ENCODE measurements at places on chromosomes 2 and 18.

- H3K27me3 ChIP-seq = no peaks in the 10 kb centered on the region
- H3K4me3 ChIP-seq = no peak overlapping the region
- no peaks in the 10 kb centered on the region for H3K36me3 ChIP-seq
- H3K4me1 ChIP-seq = no peaks in the 10 kb centered on the region
Measured at GRCh38 chr2:11842336-11842735, 95.9 kb downstream of the LPIN1 start.

DNA sequence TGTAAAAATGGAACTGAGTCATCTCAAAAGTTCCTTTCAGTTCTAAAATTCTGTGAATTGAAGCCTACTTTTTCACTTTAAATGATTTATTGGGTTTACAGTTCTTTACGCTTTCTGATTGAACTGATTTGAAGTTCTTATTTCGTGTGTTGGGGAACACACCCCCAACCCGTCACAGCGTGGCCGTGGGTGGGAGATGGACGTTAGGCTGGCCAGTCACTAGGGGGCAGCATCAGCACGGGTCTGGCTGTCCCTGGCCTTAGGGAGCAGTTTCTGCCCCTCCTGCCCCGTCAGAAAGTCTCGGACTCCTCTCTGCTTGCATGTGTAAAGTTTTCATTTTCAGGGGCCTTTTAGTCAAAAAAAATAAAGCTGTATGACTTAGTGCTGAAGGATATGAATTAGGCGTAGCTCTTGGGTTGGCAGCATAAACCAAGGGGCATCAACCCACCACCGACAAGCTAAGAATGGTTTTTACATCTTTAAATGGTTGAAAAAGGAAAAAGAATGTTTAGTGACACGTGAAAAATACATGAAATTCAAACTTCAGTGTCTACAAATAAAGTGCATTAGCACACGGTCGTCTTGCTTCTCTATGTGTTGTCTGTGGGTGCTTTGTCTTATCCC is 63.4 kb downstream of the ZCCHC2 start:
- H3K4me3 ChIP-seq = no peak overlapping the region
- H3K36me3 ChIP-seq = no peaks in the 10 kb centered on the region
- peaks cover 6% of the 10 kb centered on the region for H3K4me1 ChIP-seq

DNA sequence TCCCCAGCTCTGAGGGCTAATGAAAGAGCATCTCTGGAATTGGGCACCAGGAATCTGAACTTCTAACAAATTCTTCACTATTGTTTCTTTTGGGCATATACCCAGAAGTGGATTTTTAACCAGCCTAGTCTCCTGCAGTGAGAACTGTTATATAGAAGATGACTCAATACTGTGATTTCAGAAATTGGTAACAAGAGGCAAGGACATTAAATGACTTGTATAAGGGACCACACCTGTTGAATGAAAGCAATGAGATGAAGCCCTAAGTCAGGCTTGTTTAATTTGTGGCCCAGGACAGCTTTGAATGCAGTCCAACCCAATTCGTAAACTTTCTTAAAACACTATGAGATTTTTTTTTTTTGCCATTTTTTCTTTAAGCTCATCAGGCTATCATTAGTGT is 57.9 kb downstream of the EPC2 start:
- DNase-seq = no peak
- no peak overlapping the region for H3K4me3 ChIP-seq
- no peak overlapping the region for H3K27ac ChIP-seq
- H3K4me1 ChIP-seq = no peaks in the 10 kb centered on the region

- H3K4me1 ChIP-seq = peaks cover 24% of the 10 kb centered on the region
- no peak overlapping the region for H3K27ac ChIP-seq
- no peak for DNase-seq
- H3K27me3 ChIP-seq = no peaks in the 10 kb centered on the region
- H3K4me3 ChIP-seq = no peak overlapping the region
Measured at GRCh38 chr2:171316220-171316619, 117.6 kb downstream of the METTL8 start.

- H3K27ac ChIP-seq = no peak overlapping the region
- no peak overlapping the region for H3K4me3 ChIP-seq
- no peaks in the 10 kb centered on the region for H3K27me3 ChIP-seq
Measured at GRCh38 chr2:62933398-62933917, 117.2 kb upstream of the OTX1 start.

- H3K4me1 ChIP-seq = peaks cover 24% of the 10 kb centered on the region
- no peaks in the 10 kb centered on the region for H3K27me3 ChIP-seq
- H3K36me3 ChIP-seq = no peaks in the 10 kb centered on the region
- peak; percentile 38 for DNase-seq
Measured at GRCh38 chr2:238895891-238896600, 48.2 kb downstream of the TWIST2 start.

- peaks cover 4% of the 10 kb centered on the region for H3K36me3 ChIP-seq
- no peak overlapping the region for H3K4me3 ChIP-seq
- H3K27me3 ChIP-seq = no peaks in the 10 kb centered on the region
- no peak overlapping the region for H3K27ac ChIP-seq
- H3K4me1 ChIP-seq = peaks cover 36% of the 10 kb centered on the region
- no peak for DNase-seq
Measured at GRCh38 chr2:25313711-25314513, 27.8 kb downstream of the DNMT3A start.

DNA sequence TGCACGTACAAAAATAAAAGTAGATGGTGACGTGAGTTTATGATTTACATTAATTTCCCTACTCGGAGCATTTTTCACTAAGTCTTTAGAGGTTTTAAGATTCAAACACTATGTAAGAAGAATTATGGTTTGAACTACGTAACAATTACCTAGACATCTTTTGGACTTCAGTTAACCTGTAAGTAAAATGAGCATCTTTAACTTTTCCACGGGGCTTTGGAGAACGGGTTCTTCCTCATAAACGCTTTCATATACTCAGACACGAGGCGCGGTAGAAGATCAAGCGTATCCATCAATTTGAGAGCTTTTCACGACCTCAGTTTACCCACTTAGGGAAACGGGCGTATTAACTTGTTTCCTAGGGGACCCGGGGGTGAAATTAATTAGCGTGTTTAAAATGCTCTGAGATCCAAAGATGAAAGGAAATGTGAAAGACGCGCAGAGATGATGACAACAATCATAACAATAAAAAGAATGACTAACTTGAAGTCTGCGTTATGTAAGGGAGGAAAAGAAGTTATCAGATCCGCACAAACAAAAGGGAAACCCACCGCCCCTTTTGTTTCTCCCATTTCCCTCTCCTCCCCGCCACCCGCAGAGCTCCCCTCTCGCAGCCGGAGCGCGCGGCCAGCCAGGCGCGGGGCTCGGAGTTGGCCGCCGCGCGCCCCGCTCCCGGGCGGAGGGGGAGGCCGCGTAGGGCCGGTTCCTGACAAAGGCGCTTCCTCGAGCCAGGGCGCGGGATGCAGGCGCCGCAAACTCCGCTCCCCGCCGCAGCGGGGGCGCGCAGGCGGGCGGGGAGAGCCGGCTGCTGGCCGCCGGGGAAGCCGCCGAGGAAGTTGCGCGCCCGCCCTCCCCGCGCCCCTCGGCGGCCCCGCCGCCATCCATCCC is 807 bp downstream of the PELI1 start:
- H3K4me1 ChIP-seq = peaks cover 23% of the 10 kb centered on the region
- peak overlapping the region; percentile 88 for H3K4me3 ChIP-seq
- DNase-seq = no peak
- peak overlapping the region; percentile 94 for H3K27ac ChIP-seq
- no peaks in the 10 kb centered on the region for H3K27me3 ChIP-seq

GRCh38 chr18:58616446-58616845 is 12.4 kb downstream of the ALPK2 start:
- H3K27me3 ChIP-seq = no peaks in the 10 kb centered on the region
- no peaks in the 10 kb centered on the region for H3K4me1 ChIP-seq
- DNase-seq = no peak

DNA sequence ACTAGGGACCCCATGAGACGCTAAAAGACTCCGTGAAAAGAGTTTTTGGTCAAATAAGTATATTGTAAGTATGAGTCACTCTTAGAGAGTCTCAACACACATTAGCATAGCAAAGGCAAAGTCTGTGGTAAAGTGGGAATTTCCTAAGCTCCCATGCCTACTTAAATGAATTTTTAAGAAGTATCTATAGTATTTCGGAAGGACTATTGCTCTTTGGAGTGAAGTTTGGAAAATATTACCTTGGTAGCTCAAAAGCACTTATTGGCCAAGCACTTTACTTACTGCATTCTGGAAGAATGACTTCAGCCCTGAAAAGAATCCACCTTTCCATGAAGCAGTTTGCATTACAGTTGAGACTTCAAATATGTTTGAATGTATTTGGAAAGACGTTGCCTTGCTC is 57.1 kb downstream of the CAVIN2 start:
- H3K27ac ChIP-seq = no peak overlapping the region
- no peaks in the 10 kb centered on the region for H3K36me3 ChIP-seq
